ENCODE measurements at places on chromosomes 3 and 15.

GRCh38 chr15:77866596-77867125 is 210.8 kb downstream of the TBC1D2B start:
- no peak for DNase-seq

- no peak for DNase-seq
Measured at GRCh38 chr3:133475245-133476010, 75.6 kb downstream of the BFSP2 start.

DNA sequence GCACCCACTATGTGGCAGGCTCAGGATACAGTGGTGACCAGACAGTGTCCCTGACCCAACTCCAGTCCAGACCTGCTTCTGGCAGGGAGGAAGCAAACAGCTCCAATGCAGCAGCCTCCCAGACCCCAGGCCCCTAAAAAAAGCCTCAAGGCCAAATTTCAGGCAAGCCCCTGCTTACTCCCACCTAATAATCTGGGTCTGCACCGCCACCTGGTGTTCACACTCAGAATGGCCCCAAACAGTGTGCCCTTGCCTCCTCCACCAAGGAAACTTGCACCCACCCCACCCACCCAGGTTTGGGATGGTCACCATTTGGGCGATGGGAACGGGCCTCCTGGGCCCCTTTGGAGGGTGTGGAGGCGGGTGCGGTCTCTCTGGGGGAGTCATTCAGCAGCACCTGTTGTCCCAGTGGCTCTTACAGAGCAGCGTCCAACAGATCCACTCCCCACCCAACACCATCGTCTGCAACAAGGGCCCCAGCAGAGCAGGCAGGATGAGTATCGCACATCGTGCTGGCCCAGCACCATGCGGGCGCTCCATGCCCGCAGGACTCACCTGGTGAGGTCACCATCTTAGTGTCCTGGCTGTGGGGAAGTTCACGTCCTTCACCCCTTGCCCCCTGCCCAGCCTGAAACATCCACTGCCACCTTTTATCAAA is 17.3 kb downstream of the C3orf18 start:
- peak; percentile 82 for DNase-seq

DNA sequence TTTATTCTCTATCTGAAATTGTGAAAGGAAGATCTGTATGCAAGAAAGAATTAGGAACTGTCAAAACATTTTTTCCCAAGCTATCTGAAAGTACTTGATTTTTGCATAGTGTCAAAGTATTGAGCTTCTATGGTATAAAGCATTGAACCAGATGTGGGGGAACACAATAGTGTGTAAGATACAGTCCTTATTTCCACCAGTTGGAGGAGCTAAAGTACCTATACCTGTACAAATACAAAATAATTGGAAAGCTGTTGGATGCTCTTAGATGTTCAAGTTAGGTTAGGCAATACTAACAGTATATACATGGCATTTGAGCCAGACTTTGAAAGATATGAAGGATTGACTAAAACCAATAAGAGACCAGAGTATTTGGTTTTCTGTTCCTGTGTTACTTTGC is 148.4 kb downstream of the B3GALNT1 start:
- peak; percentile 9 for DNase-seq

DNA sequence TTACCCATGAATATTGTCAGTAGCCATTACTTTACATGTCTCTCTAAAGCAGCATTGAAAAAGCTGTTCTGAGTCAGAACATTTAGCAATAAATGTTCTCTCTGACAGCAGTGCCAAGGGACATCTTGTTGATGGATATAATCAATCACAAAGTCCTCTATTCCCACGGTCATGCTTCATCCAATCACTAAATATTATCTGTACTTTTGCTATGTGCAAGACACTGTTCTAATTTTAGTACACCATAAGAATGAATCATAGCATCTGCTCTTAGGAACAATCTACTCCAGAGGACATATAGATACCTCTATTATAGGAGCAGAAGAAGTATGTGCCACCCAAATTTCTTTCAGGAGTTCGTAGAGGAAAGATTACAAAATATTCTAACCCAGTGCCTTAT is 142.5 kb upstream of the MBNL1 start:
- DNase-seq: peak; percentile 8

GRCh38 chr3:72907131-72907711 is 19.4 kb downstream of the GXYLT2 start:
- peak; percentile 84 for DNase-seq
